ENCODE measurements at places on chromosomes 5 and 9.

- no peak for DNase-seq
These were observed 23.0 kb upstream of the NR5A1 start for GRCh38 chr9:124530246-124530645.

DNA sequence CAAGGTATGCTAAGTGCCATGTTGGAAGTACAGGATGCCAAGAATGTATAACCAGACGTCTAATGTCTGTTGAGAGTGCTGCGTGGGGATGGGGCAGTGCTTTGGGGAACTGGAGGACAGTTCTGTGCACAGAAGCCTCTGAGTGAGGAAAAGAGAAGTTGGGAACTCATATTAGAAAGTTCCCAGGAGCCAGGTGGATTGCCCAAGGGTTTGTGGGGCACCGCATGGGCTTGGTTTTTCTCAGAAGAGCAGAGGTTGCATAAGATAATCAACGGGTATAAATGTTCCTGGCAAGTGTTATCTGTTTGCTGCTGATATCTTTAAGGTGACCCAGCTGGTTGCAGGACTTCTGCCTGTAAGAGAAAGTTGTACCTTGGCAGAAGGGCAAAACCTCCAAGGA, 13.1 kb downstream of the HRH2 start:
- DNase-seq = no peak

DNA sequence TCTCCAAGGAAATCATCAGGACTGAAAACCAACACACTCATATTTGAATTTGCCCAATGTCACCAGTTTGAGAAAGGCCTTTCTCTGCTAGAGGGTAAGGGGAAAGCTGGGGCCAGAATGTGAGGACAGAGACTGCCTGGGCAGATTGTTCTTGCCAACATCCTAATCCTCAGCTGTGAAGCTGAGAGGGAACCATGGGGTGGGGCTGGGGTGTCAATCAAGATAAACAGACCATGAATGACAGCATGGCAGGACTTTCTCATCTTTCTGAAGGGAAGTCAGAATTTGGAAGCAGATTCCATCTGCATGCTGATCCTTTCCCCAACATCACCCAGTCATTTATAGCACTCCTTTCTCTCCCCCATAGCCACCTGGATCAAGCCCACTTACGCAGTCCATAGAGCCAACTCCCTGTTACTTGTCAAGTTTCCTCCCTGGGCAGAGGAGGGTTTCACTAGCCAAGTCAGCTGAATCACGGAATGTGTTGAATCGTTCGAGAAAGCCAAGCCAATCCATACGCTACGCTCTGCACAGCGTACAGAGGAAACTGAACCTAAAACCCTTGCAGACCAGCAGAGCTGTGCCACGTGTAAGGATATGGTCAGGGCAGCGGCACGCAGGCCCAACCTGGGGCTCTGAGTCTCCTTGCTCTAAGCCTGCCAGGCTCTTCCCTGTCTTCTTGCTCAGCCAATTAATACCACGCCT, 14.9 kb downstream of the GLDC start:
- no peak for DNase-seq

GRCh38 chr9:114611516-114612271, 603 bp downstream of the TMEM268 start:
- no peak for DNase-seq

- DNase-seq = no peak
These were observed 15.6 kb downstream of the FOXI1 start for GRCh38 chr5:170121321-170121720.

GRCh38 chr9:106305428-106306133, 557.4 kb upstream of the ZNF462 start:
- no peak for DNase-seq
